ENCODE measurements at places on chromosomes 2 and 18.
A peak's percentile ranks its signal among the peaks of the same experiment; 100 is the strongest.

- DNase-seq: no peak
Measured at GRCh38 chr2:159998961-159999360, 63.5 kb downstream of the PLA2R1 start.

DNA sequence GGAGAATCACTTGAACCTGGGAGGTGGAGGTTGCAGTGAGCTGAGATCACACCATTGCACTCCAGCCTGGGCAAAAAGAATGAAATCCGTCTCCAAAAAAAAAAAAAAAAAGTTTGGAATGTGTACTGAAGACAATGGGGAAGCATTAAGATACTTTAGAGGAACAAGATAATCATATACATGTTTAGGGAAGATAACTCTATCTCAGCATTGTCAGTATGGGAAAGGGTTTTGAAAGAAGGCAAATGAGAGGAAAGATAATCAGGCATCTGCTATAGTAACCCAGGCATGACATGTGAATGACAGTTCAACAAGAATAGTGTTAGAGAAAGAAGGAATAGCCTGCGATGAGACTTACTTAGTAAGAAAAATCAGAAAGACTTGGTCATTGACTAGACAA, 112.0 kb downstream of the ATAD2B start:
- no peak for DNase-seq

- DNase-seq: no peak
Measured at GRCh38 chr2:189379287-189379630, 62.0 kb upstream of the WDR75 start.

DNA sequence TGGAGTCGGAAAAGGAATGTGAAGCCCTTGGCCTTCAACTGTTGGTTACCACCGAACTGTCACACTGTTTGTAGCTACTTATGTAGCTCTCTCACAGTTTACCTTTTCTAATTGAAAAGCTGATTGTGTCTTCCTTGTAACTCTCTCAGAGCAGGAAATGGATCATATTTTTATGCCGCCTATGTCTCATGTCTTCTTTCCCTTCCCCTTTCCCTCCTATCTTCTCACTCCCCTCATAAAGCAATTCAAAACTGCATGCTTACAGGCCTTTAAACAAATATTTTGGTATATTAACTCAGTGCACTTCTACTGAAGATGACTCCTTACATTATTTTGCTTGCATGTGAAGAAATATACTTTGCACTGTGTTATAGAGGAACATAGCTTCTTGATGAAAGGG, 6.0 kb downstream of the SLC39A10 start:
- DNase-seq: no peak

DNA sequence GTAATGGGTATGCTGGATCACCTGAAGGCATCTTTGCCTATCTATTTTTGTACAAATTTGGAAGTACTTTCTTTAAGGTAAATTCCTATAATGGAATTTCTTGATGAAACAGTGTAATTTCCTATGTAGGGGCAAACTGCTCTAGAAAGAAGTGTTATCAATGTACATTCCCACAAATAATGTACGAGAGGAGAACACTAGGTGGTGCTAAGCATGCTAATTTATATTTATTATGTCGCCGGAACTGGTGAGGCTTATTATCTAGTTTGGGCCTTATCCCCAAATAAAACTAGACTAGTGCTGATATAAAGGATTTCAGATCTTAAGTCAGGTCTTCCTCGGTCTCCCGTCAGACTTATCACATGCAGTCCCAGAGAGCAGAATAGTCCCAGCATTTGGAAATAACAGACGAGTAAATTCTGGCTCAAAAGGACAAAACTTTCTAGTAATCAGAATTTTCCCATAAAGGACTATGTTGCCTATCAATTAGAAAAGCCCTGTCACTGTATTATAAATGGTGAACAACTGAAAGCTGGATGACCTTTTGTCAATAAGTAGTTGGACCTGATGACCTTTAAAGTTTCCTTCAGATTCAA, 86.9 kb upstream of the RBBP8 start:
- no peak for DNase-seq

DNA sequence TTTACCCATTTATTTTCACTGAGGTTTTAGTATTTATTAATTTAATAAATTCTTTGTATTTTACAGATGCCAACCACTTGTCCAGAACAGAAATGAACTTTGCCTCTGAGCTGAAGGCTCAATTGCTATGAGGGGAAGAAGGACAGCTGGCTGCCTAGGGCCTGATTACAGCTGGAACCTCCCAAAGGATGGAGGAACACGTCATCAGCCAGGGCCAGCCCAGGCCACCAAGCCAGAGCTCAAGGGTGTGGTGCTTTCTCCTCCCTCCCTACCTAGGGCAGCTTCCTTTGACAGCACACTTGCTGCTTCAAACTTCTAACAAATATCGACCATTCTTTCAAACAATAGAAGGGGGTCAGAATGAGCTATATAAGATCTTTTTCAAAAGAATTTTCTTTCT, 19.7 kb upstream of the RIOK3 start:
- no peak for DNase-seq

DNA sequence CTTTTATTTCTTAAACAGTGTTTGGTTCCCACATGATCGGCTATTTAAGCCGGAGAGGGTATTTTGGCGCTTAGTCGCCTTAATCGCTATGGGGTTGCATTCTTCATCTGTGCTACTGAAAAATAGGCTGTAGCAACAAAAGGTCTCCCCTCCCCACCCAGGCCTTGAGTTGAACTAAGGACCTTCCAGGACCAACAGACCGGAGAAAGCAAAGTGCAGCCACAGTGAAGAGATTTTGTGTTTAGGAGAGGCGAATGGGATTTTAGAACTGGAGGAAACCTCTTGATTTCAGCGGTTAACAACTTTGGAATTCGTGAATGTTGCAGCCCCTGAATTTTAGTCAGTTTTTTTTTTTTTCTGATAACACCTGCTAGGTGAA, 1.4 kb downstream of the ITGA6 start:
- no peak for DNase-seq

GRCh38 chr2:11677136-11678055, 7.4 kb upstream of the NTSR2 start:
- DNase-seq: no peak

DNA sequence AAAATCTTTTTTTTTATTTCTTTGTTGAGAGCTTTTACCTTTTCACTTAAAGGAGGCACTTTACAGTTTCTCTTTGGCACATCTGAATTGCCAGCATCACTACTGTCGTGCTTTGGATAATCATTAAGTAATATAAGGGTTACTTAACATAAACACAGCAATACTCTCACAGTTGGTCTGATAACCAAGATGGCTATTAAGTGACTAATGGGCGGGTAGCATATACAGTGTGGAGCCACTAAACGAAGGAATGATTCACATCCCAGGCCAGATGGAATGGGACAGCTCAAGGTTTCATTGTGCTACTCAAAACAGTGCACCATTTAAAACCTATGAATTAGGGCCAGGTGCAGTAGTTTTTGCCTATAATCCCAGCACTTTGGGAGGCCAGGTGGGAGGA, 28.1 kb downstream of the USP37 start:
- DNase-seq: no peak

DNA sequence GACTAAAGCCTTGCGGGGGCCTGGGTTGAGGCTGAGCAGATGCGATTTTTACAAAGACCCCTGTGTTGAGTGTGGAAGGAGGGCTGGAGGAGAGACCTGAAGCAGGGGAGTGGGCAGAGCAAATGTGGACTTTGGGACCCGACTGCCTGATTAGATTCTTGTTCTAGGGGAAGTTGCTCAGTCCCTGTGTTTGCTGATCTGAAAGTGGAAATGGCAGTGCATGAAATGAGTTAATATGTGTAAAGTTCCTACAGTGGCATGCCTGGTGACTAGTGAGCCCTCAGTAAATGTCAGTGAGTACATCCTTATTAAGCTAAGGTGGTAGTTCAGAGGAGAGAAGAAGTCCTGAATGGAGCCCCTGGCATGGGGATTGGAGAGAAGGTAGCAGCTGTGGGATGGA, 52.3 kb downstream of the ARMC9 start:
- DNase-seq: no peak

DNA sequence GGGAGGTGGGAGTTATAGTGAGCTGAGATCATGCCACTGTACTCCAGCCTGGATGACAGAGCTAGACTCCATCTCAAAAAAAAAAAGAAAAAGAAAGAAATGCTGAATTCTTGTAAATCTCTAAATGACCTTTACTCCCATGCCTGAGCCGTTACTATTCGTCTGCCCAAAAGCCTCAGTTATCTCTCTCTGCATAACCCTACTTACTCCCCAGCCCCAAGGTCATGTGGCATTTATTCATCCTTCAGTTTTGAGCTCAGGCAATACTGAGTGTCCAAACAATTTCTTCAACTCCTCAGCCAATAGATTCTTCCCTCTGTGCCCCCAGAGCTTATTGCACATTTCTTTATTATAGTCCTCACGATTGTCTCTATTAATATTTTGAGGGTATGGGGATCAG, 28.8 kb downstream of the RAB1A start:
- DNase-seq: no peak

GRCh38 chr2:230226051-230226551, 565 bp downstream of the SP140 start:
- peak; percentile 62 for DNase-seq

DNA sequence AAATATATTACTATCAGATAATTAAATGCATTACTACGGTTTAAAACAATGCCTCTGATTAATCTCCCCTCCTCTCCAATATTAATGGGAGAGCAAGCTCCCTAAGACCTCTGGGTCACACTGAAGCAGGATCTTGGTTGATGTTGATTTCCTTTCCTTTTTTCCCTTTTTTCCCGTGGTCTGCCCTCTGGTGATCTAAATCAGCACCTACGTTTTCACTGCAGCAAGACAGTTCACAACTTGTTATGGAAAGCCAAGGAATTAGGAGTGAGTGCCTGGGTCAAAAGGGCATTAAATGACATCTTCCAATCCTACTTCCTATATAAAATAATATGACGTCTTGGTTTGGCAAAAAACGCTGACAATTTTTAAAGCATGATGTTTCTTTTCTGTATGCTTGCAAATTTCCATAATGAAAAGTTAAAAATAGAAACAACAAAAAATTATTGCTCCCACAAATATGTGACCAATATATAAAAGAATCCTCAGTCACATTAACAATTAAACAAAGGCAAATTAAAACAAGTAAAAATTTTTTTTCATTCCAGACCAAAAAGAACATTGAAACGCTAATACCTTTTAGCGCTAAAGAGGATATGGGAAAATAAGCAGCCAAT, 7.9 kb upstream of the CFAP36 start:
- no peak for DNase-seq

DNA sequence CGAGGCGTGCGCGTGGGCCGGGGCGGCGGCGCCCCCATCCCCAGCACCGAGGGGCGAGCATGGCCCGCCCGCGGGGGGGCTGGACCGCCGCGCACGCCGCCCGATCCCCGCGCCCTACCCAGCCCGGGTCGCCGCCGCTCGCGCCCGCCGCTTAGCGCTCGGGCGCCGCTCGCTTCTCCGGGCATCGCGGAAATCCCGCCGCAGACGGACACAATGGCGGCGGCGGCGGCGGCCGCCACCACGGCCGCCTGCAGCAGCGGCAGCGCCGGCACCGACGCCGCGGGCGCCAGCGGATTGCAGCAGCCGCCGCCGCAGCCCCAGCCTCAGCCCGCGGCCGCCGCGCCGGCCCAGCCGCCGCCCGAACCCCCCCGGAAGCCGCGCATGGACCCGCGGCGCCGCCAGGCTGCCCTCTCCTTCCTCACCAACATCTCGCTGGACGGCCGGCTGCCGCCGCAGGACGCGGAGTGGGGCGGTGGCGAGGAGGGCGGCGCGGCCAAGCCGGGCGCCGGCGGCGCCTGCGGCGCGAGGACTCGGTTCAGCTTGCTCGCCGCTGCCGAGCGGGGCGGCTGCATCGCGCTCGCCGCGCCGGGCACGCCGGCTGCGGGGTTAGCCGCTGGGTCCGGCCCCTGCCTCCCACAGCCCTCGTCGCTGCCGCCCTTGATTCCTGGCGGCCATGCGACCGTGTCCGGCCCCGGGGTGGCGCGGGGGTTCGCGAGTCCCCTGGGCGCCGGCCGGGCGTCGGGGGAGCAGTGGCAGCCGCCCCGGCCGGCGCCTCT, 453 bp downstream of the CABLES1 start:
- DNase-seq: peak; percentile 48

DNA sequence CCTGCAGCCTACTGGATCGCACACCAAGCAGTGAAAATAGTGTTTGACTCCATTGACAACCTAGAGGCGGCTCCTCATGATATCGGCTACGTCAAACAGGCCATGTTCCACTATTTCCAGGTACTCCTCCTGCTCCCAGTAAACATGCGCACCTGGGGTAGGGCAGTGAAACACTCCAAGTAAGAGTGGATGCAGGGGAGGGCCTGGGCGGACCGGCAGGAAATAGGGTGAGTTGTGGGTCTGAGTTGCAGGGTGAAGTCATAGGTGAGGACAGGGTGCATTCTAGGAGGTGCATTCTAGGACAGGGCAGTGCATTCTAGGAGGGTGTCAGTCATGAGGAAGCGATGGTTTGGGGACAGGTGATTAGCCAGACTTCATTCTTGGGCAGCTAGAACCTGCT, 5.0 kb downstream of the NAGK start:
- DNase-seq: no peak

- DNase-seq: no peak
Measured at GRCh38 chr2:78977661-78978145, 47.8 kb upstream of the REG3G start.

All from memory B cell (primary cell).